ENCODE measurements at places on chromosomes 7 and 10. TPM values are rescaled to one million over a fixed set of nuclear protein-coding genes. Genes with fewer than 3 reads are reported as not detected.

GRCh38 chr7:1922071-1922869 is 252.2 kb downstream of the ELFN1 start:
- no peak for DNase-seq
- H3K36me3 ChIP-seq: no peaks in the 10 kb centered on the region
- no peak overlapping the region for H3K27ac ChIP-seq
- H3K4me1 ChIP-seq: no peaks in the 10 kb centered on the region
- no peaks in the 10 kb centered on the region for H3K27me3 ChIP-seq

- peaks cover 67% of the 10 kb centered on the region for H3K4me1 ChIP-seq
- no peak overlapping the region for H3K4me3 ChIP-seq
- peak overlapping the region; percentile 66 for H3K27ac ChIP-seq
- H3K27me3 ChIP-seq: no peaks in the 10 kb centered on the region
Observed at GRCh38 chr7:22561321-22561811, 61.4 kb upstream of the STEAP1B start.

DNA sequence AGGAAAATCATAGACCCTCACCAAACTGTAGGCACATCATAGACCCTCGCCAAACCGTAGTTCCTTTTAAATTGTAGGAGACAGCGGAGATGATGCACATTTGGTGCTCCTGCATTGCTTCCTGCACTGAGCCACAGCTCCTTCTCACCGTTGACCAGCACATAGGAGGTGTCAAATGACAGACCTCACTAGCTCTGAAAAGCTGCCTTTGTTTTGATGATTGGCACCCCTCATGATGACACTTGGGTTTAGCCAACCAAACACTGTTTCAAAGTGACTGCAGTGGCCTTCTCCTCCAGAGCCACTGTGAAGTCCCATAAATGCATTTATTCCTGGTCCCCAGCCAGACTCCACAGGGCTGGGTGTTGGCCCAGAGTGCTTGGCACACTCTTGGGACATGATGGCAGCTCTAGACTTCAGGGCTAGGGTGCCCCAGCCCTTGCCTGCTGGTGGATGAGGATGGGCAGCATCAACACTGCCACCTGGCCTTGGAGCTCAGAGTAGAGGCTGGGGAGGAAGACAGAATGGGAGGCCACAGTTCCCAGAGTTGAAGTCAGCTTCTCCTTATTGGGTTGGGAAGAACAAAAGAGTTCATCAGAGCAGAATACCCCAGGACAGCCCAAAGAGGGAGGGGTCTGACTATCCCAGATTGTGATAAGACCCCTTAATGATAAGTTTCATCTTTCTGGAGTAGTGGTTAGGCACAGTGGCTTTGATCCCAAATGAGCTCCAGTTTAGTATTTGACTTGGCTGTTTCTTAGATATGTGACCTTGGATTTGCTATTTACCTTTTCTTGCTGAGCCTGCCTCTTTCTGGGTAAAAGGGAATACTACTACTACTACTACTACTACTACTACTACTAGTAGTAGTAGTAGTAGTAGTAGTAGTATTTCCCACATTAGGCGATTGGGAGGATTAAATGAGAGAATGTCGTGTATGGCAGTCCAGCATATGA is 75.3 kb downstream of the MTPN start:
- no peak overlapping the region for H3K4me3 ChIP-seq
- DNase-seq: no peak
- no peaks in the 10 kb centered on the region for H3K4me1 ChIP-seq
- H3K27me3 ChIP-seq: no peaks in the 10 kb centered on the region
- no peaks in the 10 kb centered on the region for H3K36me3 ChIP-seq

- DNase-seq: no peak
- no peak overlapping the region for H3K27ac ChIP-seq
- no peaks in the 10 kb centered on the region for H3K27me3 ChIP-seq
- H3K4me1 ChIP-seq: no peaks in the 10 kb centered on the region
- H3K4me3 ChIP-seq: no peak overlapping the region
Observed at GRCh38 chr10:62738916-62739315, 65.6 kb upstream of the ADO start.

GRCh38 chr10:126252884-126253610 is 135.2 kb downstream of the ADAM12 start:
- DNase-seq: no peak
- no peaks in the 10 kb centered on the region for H3K36me3 ChIP-seq
- H3K27me3 ChIP-seq: no peaks in the 10 kb centered on the region
- no peak overlapping the region for H3K4me3 ChIP-seq
- no peak overlapping the region for H3K27ac ChIP-seq

DNA sequence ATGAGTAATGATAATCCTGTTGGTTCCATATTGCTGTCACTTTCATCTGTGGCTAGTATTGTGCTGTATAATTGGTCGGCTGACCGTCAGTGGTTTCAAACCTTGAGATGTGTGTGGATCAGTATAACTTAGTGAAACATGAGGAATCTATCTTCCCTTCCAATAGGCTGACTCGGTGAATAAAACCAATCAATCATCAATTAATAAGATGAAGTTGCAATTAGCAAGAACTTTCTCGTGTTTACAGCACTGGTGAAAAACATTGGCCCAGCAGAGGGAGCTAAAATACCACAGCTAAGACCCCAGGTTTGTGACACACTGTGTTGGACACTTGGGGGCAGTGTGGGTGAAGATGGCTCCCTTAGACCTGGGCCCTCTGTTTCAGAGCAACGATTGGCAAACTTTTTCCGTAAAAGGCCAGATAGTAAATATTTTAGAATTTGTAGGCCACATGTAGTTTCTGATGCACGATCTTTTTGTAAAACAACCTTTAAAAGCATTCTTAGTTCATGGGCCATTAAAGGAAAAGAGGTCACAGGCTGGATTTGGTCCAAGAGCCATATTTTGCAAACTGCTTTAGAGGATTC is 47.8 kb downstream of the STRA8 start:
- no peaks in the 10 kb centered on the region for H3K36me3 ChIP-seq
- H3K4me3 ChIP-seq: no peak overlapping the region
- peak; percentile 94 for DNase-seq
- H3K27me3 ChIP-seq: no peaks in the 10 kb centered on the region
- peaks cover 6% of the 10 kb centered on the region for H3K4me1 ChIP-seq

WNT8B gene
- total RNA-seq: not detected

TCTN3 gene
- 15.4 TPM for total RNA-seq

NODAL gene
- not detected for total RNA-seq
